ENCODE measurements at places on chromosomes 4 and X.

- no peak for DNase-seq
Measured at GRCh38 chr4:176753049-176753448, 39.7 kb downstream of the VEGFC start.

DNA sequence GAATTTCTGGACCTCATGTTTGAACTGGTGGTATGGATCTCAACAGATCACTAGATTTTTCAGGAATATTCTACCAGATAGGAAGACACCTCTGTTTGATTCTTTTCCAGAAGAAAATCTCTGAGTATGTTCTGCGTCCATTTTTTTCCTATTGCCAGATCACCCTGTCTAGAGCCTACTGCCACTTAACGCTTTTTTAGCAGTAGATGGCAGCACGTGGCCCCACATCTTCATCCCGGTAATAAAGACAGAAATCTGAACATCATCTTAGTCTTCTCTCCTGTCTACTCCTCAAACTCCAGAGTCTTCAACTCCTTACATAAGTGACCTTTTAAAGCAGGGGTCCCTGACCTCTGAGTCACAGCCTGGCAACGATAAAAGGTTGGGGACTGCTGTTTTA, 184.7 kb downstream of the TMA16 start:
- no peak for DNase-seq

DNA sequence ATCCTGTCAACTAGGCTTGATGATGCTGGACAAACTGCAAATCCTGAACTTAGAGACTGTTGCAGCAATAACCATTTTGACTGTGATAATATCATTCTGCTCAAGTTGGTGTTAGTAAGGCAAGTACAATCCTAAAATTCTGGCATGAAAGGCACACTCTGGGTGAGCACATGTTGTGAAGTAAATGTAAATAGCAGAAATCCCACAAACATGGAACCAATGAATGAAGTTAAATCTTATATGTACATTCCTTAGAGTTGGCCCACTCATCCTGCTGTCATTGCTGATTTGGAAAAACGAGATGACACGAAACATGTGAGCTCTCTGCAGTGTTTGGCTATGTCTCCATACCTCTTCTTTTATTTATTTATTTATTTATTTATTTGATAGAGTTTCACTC, 21.0 kb downstream of the RBM47 start:
- DNase-seq, result no peak

DNA sequence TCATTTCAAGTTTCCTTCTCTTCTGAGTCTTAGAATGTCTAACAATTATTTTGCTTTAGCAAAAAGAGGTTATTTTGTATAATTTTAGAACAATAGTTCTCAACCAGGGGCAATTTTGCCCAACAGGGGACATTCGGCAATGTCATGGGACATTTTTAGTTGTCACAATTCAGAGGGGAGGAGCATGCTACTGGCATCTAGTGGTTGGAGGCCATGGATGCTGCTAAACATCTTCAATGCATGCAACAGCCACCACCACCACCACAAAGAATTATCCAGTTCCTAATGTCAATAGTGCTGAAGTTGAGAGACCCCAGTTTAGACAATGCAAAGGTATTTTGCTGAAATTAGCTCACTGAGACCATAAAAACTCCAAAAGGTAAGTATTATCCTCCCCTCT, 122.5 kb downstream of the ARHGAP6 start:
- no peak for DNase-seq

DNA sequence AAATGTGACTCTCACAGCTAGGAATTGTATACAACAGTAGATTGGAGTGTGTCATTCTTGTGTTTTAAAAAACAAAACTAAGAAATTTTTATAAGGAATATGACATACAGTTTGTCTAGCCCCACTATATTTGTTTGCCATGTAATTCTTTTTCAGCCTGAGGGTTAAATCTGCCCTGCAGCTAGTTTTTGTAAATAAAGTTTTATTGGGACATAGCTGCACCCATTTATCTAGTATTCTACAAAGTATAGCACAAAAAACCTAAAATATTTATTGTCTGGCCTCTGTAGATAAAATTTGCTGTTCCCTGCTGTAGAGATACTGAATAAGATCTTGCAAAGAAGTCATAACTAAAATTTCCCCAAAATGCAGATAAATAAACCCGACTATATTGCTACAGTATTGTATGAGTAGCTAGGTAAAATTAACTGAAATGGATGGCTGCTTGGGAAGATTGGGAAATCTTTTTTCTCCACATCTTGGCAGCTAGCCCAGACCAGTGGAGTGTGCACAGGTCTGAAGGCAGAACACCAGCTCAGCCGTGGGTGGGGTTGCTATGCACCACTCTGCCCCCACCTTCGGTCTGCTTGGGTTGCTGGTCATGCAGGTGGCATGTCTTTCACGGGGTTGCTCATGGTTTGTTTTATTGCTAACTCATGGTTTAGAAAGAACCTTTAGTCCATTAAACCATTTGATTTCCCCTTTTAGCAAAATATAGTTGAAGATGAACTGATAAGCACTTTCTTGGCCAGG, 127.9 kb downstream of the KLHL8 start:
- DNase-seq, result no peak

DNA sequence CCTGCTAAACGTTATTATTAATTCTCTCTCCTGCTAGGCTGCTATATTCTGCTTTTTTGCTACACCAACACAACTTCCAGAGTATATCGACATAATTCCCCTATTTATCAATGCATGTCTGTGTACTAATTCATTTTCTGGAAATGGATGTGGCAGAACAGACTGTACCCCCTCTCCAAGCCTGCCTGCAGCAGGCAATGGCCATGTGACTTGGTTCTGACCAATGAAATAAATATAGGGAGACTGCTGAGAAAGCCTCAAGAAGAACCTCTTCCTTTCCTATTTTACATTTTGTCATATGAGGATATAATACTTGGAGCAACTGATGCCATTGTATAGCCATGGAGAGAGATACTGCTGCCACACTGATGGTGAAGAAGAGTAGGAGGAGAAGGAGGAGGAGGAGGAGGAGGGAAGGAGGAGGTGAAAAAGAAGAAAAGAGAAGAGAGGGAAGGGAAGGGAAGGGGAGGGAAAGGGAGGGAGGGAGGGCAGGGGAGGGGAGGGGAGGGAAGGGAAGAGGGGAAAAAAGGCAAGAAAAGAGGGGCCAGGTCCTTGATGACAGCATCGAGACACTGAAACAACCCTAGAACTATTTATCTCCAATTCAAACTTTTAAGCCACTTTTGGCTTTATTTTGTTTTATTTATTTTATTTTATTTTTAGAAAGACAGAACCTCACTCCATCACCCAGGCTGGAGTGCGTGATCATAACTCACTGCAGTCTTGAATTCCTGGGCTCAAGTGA, 57.0 kb upstream of the SPP1 start:
- DNase-seq, result no peak

- no peak for DNase-seq
Measured at GRCh38 chrX:148670277-148670676, 169.9 kb downstream of the AFF2 start.

GRCh38 chr4:38179690-38180377, 219.6 kb downstream of the PTTG2 start:
- DNase-seq, result no peak

- DNase-seq, result no peak
Measured at GRCh38 chr4:182955411-182955810, 38.2 kb upstream of the DCTD start.

- no peak for DNase-seq
Measured at GRCh38 chr4:180134091-180134866, 2108.9 kb upstream of the TENM3 start.

GRCh38 chr4:85555206-85555605, 80.3 kb downstream of the ARHGAP24 start:
- DNase-seq, result no peak

DNA sequence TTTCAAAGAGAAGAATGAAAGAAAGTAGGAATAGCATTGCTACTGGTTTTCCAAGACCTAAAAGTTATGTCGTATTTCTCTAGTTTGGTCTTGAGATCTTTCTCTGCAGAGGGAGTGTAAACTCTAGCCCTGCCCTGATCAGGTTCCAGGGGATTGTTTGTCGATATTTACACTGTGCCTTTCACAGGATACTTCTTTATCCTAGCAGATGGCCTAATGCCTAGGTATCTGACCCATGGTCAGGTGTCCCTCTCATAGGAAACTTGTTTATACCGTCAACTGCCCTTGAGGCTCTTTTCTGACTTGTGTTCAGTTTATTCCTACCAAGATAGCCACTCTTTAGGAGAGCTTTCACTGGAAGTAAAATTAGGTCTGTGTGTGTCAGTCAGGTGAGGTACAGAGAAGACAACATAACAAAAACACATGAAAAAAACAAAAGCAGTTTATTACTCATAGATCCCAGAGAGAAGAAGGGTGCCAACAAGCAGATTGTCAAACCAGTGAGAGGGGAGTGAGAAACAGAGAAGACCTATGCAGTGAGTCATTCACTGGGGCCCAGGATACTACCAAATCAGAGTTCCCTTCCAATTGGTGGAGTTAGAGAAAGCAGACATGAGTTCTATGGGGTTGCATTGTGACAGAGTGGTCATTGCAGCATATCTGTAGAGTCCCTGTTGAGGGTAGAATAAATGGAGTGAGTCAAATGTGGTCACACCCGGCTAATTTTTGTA, 40.6 kb upstream of the THOC2 start:
- no peak for DNase-seq

DNA sequence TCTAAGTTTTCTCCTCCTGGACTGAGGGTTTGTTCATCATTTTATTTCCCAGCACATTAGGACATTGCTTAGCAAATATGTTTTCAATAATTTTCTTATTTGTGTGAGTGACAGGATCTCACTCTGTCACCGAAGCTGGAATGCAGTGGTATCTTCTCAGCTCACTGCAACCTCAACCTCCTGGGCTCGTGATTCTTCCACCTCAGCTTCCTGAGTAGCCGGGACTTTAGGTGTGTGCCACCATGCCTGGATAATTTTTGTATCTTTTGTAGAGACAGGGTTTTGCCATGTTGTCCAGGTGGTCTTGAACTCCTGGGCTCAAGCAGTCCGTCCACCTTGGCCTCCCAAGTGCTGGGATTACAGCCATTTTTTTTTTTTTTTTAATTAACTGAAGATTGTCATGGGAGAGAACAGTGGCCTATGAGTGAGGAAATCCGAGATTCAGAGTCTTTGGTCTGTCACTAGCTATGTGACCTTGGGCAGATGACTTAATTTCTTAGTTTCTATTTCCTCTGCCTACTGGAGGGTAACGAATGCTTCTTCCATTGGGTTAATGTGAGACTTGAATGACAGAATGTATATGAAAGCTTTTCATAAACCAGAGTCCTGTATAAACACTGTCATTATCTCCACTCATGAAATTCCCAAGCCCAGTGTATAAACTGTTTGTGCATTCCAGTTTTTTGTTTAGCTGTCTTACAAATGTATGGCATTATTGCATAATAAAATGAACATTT, 23.9 kb downstream of the MOB1B start:
- DNase-seq, result no peak

GRCh38 chrX:1581132-1581531, 10.3 kb upstream of the AKAP17A start:
- DNase-seq, result no peak

GRCh38 chr4:102321260-102321995, 23.9 kb downstream of the SLC39A8 start:
- DNase-seq, result no peak

GRCh38 chr4:168273838-168274237, 44.7 kb downstream of the DDX60 start:
- DNase-seq, result no peak

- DNase-seq, result no peak
Measured at GRCh38 chr4:86857341-86858052, 8.3 kb upstream of the SLC10A6 start.

All from SIG-M5 (cell line).